ENCODE measurements at places on chromosomes 5 and 9.

GRCh38 chr5:118506217-118506852 is 482.0 kb downstream of the DTWD2 start:
- no peak for DNase-seq

- no peak for DNase-seq
Measured at GRCh38 chr9:16328349-16328748, 542.1 kb downstream of the BNC2 start.

- no peak for DNase-seq
Measured at GRCh38 chr9:5178126-5178805, 7.2 kb downstream of the INSL6 start.

DNA sequence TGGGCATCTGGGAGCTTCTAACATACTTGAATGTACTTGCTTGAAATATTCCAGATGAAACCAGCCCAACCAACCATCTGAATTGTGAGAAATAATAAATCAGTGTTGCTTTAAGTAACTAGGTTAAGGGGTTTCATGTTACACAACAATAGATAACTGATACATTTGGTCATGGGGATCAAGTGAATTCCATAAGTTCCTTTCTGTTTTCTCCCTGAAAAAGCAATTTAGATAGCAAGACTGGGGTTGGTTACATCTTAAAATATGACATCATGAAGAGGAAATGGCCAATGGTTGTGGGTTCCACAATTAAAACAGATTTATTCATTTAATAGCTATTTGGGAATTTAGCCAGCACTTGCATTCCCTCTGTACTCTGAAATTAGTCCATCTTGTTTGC is 559.7 kb downstream of the TLR4 start:
- DNase-seq: no peak

DNA sequence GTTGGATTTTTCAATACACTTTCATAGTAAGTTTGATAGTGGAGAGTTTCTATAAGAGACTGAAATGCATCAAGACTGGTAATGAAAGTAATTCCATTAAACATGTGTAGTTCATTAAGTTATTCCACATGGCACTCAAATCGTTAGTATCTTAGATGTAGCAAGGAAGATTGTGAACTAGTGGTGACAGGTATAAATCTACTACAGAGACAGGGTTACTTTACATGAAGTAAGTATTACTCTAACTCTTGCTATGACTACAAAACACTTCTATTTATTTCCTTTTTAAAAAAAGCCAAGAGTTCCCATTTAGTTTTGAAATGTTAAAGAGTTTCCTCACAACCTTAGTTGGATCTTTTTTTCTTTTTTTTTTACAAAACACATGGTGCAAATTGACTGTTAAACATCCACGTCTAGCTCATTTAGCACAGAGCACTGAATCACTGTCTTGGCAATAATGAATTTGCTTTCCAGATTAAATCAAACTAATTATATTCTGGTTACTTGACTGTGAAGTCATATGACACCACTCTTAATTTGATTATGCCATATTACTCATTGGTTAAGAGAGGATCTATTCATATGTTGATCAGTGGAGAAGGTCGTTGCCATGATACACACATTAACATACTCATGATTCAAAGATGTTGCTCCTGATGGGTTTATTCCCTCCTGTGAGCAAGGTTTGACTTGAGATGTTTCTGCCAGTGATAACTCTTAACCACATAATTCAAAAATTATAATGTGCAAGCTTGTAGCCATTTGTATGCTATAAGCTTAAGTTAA is 644.8 kb downstream of the EFNA5 start:
- no peak for DNase-seq

GRCh38 chr5:170330568-170331054 is 33.0 kb upstream of the LCP2 start:
- DNase-seq: no peak
